ENCODE measurements at places on chromosomes 7 and 10.

- no peak for DNase-seq
Observed at GRCh38 chr7:30751696-30752273, at the start of gene INMT. INMT (plus strand) TSS chr7:30752135; CDS start chr7:30752151, 16 bp downstream.

DNA sequence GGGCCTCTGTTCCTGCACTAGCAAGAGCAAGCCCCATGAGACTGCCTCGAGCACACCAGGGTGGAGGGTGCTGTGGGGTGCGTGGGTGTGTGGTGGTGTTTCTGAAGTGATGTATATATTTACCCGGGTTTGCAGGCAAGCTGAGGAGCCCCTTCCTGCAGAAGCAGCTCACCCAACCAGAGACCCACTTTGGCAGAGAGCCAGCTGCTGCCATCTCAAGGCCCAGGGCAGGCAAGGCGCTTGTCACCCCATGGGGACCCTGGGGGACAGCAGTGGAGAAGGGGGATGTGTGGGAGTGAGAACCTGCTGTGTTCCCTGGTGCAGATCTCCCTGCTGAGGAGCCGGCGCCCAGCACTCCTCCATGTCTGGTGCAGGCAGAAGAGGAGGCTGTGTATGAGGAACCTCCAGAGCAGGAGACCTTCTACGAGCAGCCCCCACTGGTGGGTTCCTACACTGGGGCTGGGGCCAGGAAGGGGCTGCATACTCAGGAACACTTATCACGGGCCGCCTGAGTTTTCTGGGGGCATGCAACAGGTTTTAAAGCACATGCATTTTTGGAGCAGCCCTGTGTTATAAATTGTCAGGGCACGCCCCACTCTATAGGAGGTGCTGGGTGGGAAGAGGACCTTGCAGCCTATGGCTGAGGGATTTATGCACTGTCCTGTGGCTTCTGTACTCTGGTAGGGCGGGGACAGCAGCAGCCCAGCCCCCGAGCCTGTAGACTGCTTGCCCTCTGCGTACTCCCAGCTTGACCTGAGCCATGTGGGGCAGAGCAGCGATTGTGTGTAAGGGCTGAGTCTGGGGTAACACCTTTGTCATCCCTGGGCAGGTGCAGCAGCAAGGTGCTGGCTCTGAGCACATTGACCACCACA is 5.9 kb downstream of the PGAM2 start:
- DNase-seq = no peak

GRCh38 chr7:137820156-137820555 is 26.6 kb downstream of the DGKI start:
- DNase-seq = no peak

GRCh38 chr10:16674147-16674703 is 143.0 kb downstream of the RSU1 start:
- DNase-seq = no peak

GRCh38 chr10:29102233-29102632 is 186.6 kb upstream of the LYZL1 start:
- no peak for DNase-seq

DNA sequence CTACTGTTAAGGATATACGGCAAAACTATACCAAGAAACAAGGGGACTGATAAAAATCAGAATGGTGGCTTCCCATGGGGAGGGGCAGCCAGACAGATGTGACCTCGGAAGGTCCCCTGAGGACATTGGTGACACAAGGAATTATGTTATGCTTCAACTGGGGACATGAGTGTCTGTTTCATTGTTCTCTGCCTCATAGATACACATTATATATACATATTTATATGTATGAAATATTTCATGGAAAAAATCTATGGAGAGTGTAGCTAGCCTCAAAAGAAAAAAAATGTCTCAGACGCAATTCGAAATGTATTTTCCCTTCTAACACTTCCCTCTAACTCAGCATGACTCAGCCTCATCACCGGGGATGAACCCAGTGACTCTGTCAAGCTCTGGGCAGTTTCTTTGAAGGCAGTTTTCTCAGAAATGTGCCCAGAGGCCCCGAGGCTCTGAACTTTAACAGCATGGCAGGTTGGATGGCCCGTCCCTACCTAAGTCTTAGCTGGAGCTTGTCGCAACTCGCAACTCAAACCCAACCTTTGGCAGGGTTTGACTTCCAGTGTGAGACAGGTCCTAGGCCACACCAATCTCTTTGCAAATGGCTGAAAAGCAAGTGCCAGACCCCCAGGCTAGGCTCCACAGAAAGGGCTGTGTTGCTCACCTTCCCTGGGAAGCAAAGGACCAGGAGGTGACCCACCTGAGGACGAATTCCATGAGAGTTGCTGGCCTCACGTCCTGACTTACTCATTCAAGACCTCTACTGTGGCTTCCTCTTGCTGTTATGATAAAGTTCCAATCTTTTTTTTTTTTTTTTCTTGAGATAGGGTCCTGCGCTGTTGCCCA is 86.9 kb downstream of the CARD11 start:
- DNase-seq = no peak

- no peak for DNase-seq
Observed at GRCh38 chr7:37786741-37787569, 61.4 kb upstream of the NME8 start.

GRCh38 chr10:69367469-69367868 is 49.2 kb downstream of the TACR2 start:
- no peak for DNase-seq

Data from AG09319 (cell line).